Stimulated activated CD4-positive, alpha-beta T cell treated with anti-CD3 and anti-CD28 coated beads, Interleukin-1b, Interleukin-23, amount 100 ng/mL, for 1 hour (primary cell): ENCODE measurements at places on chromosomes 5 and 9.

DNA sequence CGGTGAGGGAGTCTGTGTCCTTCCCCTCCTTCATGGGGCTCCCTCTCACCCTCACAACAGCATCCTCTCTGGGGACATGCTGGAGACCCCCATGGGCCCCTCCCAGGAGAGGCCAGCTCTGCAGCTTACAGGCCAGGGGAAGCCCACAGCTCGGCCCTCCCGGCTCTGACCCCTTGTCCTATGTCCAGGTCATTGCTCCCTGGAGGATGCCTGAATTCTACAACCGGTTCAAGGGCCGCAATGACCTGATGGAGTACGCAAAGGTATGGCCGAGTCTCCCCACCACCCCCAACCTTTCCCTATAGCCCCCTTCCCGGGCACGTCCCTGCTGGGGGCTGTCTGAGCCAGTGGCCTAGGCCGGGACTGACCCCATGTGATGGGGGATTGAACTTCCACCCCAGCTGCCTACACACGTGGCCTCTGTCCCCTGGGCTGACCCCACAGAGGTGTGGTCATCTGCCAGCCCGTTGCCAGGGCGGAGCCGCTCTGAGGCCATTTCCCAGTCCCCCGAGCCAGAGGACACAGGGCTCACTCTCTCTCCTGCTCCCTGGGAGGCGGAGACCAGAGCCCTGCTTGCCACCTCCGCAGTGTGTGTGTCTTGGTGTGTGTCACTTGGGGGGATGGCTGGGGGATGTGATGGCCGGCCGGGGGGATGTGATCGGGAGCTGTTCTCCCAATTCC is 21.9 kb downstream of the ASS1 start:
- no peak for DNase-seq

- peak; percentile 12 for DNase-seq
Measured at GRCh38 chr9:87725900-87726709, at the start of gene CTSL. CTSL (plus strand) TSS chr9:87726119; CDS start chr9:87727604, 1,485 bp downstream.

DNA sequence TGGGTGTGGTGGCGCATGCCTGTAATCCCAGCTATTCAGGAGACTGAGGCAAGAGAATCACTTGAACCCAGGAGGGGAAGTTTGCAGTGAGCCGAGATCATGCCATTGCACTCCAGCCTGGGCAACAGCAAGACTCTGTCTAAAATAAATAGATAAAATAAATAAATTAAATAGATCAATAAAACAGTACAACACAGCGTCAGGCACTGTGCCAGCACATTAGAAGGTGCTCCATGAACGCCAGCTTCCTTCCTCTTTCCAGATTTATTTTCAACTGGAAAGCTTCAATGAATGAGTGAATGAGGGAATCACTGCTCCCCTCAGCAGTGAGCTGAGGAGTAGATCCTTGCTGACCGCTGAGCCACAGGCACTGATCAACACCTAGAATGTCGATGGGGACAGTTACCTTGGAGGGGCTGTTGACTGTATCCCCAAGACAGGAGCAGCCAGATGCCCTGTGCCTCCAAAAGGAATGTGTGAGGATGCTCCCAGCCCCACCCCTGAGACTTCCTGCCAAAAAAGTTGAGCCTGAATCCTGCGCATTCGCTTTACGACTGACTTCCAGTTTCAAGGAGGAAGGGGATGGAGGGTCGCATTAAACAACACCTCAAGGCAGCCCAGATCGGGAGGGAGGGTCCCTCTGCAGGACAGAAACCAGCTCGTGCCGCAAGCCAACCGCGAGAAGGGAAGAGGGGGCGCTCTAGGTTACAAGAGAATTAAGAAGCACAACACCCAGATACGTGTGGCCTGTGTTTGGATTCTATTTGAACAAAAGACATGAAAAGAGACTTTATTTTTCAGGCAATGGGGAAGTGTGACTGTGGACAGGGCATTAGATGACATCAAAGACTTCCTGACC is 54.0 kb upstream of the CNOT6 start:
- DNase-seq, result no peak

DNA sequence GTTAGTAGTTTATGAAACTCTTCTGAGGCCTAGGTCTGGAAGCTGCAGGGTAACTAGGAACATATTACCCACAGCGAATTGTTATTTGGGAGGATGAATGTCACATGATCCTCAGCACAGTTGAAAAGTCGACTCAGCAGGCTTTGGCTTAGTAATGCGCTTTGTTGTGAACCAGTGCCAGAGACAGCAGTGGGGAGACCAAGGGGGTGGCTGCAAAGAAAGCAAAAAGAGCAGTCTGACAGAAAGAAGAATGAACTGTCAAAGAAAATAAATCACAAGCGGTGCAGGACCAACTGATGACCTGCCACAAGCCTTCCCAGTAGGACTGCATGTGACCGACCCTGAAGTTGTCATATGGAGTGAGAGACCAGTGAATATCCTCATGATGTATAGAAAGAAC is 170.0 kb downstream of the CCDC171 start:
- DNase-seq, result no peak

DNA sequence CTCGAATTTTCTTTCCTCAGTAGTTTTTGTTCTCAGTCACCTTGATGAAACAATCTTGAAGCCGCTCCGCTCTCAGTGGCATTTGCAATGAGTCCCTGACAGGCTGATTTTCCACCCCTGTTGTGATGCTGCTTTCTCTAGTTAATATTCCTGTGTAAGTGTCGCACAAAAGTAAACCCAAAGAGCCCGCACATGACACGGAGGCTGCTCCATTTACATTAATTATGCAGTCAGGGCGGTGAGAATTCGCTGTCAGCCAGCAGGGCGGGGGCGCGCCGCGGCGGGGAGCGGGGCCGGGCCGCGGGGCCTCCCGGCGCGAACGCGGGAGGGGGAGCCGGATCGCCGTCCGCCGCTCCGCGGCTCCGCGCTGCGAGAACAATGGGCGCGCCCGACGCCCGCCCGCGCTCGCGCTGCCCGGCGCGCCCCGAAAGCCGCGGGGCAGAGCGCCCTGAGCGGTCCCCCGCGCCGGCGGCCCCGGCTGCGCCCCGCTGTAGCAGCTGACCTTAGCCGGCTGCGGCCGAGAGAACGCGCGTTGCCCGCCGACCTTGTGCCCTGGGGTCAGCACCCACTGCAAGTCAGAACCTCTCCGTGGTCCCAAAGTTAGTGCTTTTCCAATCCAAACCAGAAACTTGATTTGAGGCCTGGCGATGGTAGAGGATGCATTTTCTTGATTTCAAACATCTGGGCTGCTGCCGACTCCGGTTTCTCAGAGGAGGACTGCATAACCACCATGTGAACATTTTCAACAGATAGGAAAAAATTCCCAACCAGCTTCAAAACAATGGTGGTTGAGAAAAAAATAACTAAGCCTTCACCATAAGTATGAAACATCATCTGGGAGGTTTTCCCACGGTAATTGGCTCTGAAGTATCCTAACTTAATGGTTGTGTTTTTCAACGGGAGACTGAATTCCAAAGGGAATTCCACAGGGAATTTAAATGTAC is 142.6 kb downstream of the PBX3 start:
- DNase-seq, result no peak

GRCh38 chr9:35105126-35105525 is 2.2 kb upstream of the STOML2 start:
- DNase-seq, result no peak

DNA sequence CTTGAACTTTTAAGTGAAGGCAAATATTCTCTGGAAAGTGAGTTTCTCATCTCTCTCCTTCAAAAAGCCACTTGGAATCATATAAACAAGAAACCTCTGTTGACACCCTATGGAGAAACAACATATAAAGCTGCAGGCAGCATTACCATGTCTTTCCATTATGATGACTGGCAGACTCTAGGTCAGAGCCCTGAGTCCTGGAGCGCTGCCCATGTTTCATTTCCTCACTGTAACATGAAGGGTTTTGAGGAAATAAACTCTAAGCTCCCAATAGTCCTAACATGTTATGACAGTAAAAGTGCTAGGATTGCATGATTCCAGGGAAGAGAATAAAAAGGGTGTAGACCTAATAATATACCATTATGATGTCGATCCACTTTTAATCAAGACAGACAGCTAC is 220.6 kb downstream of the CTNND2 start:
- no peak for DNase-seq

DNA sequence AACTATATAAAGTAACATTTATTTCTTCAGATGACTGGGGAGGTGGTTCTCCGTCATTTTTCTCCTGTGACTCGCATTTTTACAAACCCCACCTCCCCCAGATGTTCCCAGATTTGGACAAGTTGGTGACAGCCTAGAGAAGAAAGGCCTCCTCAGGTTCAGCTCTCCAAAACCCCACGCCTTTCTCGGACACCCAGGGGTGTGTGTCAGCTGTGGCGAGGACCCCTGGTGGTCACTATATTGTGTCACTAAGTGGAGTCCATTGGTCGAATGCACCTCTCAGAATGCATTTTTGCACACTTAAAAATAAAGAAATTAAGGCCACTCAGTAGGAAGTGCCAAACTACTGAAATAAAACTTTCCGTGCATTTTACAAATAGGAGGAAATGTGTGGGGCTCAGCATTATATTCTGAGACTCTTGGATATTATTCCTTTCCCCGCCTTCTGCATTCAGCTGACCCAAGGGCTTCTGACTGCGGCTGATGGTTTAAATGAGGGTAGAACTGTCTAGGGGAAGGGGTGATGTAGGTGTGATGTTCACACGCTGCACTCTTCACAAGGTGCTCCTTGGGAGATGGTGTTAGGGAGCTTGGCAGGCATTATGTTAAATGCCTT is 47.6 kb downstream of the ACO1 start:
- peak; percentile 7 for DNase-seq

DNA sequence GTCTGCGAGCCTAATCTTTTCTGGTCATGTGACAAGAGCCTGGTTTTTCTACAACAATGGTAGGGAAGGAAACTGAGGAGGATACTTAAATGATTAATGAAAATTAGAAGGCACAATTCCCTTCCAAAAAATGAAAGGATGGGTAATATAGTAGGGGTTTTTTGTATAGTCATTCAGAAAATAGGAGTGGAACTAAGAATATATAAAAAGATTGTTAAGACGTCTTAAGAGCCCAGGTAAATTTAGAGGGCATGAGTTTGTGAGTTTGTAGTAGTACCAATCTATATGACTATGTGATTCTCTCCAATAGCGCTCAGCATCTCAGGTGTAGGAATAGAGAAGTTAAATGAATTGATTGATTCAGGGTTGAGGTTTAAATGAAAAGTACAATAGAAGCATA is 50.1 kb downstream of the GNG10 start:
- no peak for DNase-seq

GRCh38 chr5:146369691-146370090 is 31.1 kb downstream of the POU4F3 start:
- no peak for DNase-seq

- DNase-seq, result no peak
Measured at GRCh38 chr9:110248361-110248760, 7.9 kb downstream of the TXN start.

DNA sequence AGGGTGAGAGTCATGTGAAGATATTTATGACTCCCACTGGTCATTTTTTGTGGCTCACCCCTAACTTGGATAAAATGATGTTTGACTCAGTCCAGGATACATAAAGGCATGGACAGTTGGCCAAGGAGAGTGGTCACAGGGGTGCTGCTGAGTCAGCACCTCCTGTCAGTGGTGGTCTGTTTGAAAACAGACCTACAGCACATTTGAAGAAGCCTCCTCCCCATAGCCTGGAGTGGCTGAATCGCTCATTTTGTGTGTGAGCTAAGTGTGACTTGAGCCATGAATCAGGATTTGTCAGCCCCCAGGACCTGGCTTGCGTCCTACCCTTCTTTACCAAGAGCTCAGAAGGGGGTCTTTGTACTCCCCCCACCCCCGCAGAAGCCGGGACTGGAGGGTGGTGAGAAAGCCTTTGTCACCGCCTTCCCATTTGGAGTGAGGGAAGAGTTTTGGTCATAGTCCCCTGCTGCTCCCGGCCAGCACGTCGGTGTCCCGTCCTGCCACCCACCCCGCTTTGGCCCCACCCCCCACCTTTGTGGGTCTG is 35.6 kb downstream of the TRIO start:
- DNase-seq, result no peak

- DNase-seq, result no peak
Measured at GRCh38 chr9:121660367-121660766, 8.9 kb downstream of the DAB2IP start.

DNA sequence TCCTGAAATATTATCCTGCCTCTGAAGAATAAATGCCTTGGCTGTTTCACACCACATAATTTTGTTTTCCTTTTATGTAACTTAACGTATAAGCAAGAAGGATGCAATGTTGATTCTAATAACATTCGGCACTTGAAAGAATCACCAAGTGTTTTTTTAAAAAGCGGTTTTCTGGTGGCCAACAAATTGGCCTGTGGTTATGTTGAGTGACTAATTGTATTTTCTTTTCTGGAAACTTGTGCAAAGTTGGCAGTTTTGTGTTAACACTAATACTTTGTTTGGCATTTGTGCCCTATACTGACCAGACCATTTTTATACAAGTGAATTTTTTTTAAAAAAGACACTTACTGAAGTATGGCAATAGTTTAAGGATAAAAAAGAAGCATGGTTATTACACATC is 452.7 kb downstream of the BNC2 start:
- DNase-seq, result no peak

GRCh38 chr5:81533629-81534405 is 139.9 kb upstream of the ACOT12 start:
- no peak for DNase-seq

- no peak for DNase-seq
Measured at GRCh38 chr5:138543730-138544104, 681 bp upstream of the ETF1 start.

DNA sequence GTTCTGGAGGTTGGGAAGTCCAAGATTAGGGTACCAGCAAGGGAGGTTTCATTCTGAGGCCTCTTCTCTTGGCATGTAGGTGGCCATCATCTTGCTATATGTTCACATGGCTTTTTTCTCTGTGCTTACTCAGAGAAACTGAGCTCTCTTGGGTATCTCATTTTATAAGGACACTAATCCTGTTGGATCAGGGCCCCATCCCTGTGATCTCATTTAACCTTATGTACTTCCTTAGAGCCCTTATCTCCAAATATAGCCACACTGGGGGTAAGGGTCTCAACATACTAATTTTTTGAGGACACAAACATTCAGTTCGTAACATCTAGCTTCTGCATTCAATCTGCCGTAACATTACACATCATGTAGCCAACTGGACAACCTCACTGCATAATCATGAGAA is 6.6 kb downstream of the DHX29 start:
- no peak for DNase-seq

DNA sequence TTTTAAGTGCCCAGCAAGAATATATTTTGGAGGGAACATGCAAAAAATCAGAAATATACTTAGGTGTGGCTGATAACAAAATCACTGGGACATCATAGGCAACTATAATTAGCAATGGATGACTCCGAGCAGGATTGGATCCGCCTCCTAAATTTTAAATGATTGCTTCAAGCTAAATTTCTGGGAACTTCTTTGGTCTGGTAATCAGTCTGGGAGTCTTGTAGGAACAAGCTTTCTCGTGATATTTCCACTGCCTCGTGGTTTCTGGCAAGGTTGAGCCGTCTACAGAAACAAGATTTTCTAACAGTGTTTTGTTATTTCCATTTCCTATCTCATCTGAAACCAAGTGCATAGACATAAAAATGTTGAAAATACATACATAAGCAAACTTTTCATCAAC is 232.6 kb downstream of the BNC2 start:
- DNase-seq, result no peak

DNA sequence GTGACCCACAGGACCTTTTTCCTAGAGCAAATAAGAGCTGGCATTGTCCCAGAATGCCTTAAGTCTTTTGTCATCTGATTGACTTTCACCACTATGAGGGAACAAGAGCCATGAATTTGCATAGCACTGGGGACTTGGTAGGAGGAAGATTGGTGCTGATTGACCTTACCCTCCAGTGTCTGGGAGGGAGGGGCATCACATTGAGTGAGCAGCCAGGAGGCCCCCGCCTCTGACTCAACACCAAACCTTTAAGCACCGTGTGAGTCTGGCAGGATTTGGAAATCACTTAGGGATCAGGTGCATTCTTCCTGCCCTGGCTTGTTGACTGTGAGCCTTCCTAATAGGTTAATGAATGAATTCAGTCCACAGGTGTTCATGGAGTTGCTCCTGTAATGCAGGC is 40.7 kb downstream of the WNK2 start:
- DNase-seq, result no peak
